ENCODE measurements at places on chromosomes 7 and 10.

DNA sequence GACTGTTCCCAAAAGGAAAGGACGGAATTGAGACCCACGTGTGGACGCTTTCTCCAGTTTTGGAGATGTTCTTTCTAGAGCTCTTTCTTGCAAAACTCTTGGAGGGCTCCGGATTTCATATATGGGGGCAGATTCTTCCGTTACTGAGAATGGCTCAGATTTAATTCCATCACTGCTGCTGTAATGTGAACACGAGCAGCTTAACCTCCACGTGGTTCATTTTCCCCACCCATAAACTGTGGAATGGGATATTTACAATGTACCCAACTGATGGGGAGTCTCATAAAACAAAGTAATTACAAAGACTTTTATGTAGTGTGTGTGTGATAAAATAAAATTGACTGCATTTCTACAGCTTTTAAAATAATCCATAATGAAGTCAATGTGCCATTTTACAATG, 15.1 kb upstream of the MSRB2 start:
- DNase-seq, result no peak

DNA sequence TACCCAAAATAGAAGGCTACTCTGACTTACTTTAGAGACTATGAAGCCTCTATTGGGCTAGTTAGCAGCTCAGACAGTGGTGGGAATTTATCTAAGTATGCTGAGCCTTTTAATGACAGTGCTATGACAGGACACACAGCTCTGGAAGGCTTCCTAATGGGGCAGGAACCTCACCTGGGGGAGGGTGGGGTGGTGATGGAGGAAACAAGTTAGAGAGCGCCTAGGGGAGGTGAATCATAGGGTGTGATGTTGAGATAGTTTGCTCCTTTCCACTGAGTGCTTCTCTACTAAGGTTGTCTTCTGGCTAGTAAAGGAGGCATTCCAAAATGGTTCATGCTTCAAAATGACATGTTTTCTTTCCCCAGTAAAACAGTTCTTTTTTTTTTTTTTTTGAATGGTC, 42.1 kb downstream of the PPP1R9A start:
- no peak for DNase-seq

- DNase-seq, result no peak
These were observed 84.8 kb downstream of the ANK3 start for GRCh38 chr10:60304829-60305379.

DNA sequence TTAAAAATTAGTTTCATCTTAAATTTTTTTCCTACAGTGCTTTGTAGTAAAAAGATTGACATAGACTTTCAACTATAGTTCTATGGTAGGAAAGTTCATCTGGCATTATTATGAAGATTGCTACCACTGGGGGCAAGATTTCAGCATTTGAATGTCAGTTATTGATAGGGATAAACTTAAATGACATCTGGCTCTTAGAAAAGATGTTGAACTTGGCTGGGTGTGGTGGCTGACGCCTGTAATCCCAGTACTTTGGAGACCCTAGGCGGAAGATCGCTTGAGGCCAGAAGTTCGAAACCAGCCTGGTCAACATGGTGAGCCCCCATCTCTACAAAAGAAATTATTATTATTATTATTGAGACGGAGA, 1.4 kb upstream of the TRA2A start:
- DNase-seq, result no peak

All from NCI-H1436 (cell line).